ENCODE measurements at places on chromosomes 1 and 21. TPM values are rescaled to one million over a fixed set of nuclear protein-coding genes. Genes with fewer than 3 reads are reported as not detected.

DNA sequence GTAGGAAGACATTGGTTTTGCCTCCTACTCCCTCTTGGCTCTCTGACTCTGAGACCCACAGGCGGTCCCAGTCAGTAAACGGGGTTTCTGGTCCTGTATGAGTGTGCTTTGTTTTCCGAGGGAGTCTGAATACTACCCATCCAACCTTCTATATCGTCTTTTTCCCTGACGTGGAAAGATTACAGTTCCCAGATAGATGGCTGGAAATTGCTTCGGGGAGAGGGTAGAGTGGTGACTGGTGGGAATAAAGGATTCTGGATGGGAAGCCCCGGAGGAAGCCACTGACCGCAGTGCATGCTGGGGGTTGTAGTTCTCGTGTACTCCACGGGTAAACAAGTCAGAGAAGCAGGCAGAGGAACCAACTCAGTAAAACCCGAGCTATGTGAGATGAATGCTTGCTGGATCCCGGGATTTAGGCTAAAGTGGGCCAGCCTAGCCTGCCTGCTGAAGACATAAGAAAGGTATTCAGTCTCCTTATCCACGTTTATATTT is 66.2 kb upstream of the IRF2BP2 start:
- DNase-seq: peak; percentile 87

GRCh38 chr1:184048561-184049240 is 2.8 kb upstream of the TSEN15 start:
- no peak for DNase-seq

DNA sequence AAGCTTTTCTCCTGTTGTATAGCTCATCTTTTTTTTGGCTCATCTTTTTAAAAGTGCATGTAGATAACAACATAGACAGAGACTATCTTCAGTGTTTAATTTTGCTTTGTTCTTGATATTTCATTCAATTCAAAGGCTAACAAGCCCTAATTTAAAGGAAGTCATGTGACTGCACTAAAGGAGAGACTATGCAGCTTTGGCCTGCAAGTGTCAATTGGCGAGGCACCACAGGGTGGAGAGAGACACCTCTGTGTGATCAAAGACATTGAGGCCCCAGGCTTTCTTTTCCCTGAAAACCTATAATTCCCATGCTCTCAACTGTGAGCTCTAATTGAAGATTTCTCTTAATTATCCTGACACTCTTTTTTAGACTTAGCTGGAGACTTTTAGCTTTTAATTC is 53.6 kb downstream of the CHODL start:
- peak; percentile 37 for DNase-seq

DNA sequence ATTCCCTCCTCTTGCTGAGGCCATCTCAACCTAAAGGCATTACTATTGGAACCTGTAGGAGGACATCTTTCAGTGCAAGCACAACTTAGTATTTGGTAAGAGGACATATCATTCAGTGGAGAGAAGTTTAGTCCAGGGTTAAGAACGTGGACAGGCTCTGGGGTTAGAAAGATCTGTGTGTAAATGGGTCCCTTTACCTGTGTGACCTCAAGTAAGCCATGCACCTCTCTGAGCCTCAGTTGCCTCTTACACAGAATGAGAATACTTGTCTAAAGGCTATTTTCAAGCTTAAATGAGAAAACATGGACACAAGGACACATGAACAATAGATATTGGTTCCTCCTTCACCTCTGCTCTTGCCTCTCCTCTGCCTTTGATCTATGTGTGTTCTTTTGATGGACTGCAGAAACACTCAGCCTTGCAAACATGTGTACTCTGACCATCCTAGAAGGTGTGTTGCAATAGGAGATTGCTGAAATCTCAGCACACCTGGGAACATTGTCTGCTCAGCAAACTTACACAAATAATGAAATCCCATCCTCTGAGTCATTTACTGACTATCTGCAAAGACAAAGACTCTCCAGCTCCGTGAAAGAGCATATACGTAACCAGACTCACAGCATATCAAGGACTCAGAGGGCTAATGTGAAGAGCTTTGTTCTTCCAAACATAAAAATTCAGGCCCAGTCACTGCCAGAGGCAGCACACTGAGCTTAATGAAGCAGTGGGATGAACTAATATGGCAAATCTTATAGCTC is 143.8 kb downstream of the DAB1 start:
- no peak for DNase-seq

DNA sequence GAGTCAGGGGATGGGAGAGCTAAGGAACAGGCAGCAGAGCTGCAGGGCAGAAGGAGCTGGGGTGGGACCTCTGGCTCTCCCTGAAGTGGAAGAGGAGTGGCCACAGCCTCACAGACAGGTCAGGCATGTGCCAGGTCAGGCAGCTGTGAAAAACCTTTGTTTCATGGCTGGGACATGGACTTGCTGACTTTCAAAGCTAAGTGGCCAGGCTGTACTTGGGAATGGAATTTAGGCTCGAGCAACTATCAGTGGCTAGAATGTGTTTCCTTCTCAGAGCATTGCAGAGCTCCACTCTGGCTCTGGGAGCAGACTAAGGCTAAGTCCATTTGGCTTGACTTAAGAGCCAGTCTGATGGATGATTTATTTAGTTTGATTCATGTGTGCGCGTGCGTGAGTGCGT is 385.1 kb downstream of the LMX1A start:
- no peak for DNase-seq

DNA sequence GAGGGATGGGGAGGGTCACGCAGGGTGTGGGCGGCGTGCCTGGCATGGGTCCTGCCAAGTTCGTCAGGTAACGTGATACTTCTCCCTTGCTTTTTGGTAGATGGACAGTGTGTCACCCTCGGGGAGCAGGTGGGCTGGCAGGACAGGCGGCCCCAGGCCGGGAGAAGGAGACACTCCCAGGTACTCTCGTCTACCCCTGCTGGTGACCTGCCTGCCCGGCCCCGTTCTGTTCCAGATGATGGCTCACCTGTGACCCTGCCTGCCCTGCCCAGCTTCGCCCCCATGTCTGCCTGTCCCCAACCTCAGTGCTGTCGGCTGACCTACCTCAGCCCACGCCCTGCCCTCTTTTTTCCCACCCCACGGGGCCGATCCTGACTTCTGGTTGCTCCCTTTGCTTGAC is 144.7 kb downstream of the PCBP3 start:
- DNase-seq: no peak

Gene PYGO2
- total RNA-seq: 38.7 TPM

- DNase-seq: peak; percentile 89
Measured at GRCh38 chr1:209190591-209191261, 392.8 kb upstream of the CAMK1G start.

- DNase-seq: no peak
Measured at GRCh38 chr21:33801424-33802405, 113.9 kb downstream of the ATP5PO start.

DNA sequence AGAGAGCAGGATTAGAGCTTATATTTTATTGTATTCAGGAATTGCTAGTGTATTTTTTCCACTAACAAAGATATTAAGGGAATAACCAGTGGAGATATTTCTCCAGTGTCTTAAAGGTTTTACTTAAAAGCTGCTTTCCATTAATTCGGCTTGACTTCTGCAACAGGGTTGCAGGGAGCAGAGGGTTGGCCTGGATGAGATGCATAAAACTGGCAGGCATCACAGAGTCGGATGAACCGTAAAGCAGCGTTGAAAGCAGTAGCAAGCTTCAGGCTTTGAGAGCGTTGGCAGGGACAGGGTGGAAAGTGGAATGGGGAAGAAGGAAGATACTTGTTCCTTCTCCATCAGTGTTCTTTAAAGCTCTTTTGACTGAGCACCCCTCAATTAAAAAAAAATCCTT is 237.2 kb downstream of the LMO4 start:
- no peak for DNase-seq

Gene MEX3A
- total RNA-seq: 64.6 TPM

DNA sequence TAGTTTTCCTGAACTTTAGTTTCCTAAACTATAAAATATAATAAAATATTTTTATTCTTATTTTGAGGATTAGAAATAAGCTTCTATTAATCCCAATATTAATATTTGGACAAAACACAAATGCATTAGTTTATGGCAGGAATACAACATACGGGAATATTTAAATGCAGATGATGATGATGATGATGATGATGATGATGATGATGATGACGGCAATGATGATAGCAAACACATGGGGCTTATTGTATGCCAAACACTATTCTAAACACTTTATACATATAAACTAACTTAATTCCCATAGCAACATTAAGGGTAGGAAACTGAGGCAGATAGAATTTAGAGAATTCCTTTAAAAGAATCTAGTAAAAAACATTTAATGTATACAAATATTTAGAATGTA is 541.5 kb upstream of the BEND5 start:
- no peak for DNase-seq

DNA sequence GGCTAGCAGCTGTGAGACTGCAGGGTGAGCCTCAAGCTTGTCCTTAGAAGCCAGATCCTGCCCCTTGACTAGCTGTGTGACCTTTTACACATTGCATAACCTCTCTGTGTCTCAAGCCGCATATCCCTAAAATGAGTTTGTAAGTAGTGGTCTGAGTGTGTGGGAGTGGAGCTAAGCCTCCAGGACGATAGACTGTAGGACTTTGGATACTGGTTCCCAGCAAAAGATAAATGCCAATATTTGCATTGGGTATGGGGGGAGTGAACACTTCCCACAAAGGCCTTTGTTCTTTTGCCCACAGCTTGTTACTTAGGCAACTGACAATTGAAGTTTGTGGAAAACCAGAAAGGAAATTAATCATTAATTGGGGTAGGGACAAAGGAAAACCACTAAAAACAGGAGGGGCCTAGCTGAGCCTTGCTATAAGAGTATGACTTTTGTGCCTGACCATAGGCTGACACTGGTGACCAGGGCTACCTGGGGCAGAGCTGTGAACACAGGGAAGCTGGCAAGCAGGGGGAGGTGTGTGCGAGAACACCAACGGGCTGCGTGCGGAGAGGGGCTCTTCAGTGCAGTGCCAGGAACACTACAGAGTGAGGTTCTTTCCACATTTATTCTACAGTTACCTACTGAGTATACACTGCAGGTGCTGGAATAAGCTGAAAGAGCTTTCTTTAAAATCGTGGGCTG is 102.4 kb upstream of the ETV3 start:
- DNase-seq: no peak

GRCh38 chr1:186325239-186325638 is 49.8 kb downstream of the TPR start:
- no peak for DNase-seq

Gene KCNC4
- 8.4 TPM for total RNA-seq

GRCh38 chr1:226027538-226028217 is 28.5 kb upstream of the SDE2 start:
- no peak for DNase-seq

DNA sequence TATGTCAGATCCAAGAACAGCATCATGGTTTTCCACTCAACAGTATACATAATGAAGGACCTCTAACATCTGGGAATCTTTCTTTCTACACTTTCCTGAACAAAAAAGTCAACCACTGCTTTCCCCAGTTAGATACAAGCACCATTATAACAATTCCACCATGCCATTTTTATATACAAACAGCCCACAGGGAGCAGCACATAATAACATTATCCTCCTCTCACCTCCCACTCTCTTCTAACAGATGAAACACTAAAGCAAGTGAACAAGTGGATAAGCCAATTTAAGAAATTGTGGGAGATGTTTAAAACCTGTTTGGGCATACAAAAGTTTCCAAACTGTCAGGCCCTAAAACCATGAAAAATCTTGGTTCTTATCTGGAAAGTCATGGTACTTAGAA is 29.4 kb upstream of the PRRC2C start:
- no peak for DNase-seq

Gene PEAR1
- 0.39 TPM for total RNA-seq

DNA sequence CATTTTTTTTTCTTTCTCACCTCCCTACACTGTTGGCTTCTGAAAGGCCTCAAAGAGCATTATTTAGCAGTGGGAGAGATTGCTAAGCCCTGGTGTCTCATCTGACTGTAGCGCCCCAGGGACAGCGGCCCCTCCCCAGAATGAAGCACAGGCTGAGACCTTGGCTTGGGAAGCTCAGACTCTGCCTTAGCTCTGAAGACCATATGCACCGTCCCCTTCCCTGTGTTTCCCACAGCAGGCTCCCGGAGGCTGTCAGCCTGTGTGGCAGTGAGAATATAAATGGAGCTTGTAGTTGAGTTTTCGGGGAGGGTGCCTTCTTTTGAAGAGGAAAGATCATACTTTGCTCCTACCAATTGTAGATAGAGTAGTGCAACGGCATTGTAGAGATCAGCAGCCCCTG is 25.3 kb downstream of the SMYD2 start:
- DNase-seq: no peak

DNA sequence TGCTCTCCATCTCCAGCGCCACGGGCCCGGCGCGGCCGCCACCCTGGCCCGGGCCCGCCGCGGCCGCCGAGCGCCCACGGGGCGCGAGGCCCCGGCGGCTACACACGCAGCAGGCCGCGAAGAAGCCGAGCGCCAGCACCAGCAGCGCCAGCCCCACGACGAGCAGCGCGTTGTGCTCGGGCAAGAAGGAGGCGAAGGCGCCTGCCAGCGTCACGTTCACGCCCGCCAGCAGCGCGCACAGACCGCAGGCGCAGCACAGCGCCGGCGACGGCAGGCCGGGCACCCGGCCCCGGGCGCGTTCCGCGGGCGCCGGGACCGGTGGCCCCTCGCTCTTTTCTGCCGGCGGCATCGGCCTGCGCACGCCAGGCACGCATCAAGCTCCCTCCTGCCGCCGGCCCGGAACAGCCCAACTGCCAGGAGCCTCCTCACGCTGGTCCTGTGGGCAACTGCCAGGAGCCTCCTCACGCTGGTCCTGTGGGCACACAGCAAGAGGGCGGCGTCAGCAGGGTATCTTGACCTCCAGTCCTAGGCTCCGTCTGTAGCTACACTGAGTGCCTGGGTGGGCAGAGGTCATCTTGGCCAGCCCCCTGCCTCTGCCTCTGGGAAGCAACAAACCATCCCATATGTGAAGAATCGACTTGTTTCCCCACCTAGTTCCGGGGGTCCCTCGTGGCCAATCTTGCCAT is 18.1 kb downstream of the KNCN start:
- DNase-seq: no peak

Gene LEMD1
- total RNA-seq: 11.9 TPM

Gene LRRIQ3
- total RNA-seq: 0.26 TPM

GRCh38 chr1:106960412-106960811 is 96.1 kb upstream of the PRMT6 start:
- no peak for DNase-seq

DNA sequence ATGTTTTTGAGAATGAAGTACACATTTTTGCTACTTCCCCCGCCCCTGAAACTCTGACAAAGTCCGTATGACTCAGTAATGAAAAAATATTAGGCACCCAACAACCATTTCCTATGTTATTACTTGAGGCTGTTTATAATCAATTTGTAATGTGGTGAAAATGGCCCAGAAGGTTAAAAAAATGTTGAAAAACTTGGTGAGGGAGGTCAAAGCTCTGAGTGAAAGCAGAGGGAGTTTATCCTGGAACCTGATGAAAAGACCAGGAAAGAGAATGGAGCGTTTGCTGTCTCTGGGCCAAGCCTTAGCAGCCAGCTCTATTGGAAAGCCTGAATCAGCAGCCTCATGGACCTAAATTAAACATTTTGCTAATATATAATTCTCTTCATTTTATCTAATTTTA is 367.7 kb upstream of the NEGR1 start:
- no peak for DNase-seq

Gene OR2T1
- total RNA-seq: not detected

DNA sequence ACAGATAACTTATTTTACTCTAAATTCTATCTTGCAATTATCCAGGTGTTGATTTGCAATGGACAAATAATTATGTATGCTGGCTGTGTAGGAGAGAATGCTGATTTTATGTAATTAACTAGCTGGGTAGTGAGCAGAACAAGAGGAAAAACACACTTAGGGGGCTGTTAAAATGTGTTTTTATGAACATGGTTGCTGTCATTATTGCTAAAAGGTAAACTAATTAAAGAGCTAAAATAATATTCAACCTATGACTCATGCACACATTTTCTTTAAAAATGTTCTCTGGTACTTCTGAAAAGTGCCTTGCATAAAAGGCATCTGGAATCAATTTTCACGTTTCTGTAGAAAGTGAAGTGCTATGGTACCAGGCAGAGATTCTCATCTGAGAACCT is 192.8 kb upstream of the C8B start:
- DNase-seq: no peak

Measured in H9 (cell line).